ENCODE measurements at places on chromosomes 16 and 17.

DNA sequence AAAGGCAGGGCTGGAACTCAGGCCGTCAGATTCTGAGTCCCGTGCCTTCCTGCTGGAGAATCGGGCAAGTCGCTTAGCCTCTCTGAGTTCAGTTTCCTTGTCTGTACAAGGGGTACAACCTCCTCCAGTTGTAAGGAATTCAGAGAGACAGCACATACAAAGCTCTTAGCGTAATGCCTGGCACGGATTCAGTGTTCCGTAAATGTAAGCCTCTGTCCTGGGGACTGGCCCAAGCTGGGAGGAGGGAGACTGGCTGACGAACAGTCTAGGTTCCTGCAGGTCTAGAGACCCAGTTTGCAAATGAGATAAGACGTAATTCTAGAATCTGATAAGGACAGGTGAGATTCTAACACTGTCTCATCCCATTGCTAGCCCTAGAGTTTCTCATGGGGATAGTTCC, 9.9 kb downstream of the METTL22 start:
- no peak for DNase-seq

GRCh38 chr17:4258867-4259266, 4.9 kb downstream of the ANKFY1 start:
- no peak for DNase-seq

DNA sequence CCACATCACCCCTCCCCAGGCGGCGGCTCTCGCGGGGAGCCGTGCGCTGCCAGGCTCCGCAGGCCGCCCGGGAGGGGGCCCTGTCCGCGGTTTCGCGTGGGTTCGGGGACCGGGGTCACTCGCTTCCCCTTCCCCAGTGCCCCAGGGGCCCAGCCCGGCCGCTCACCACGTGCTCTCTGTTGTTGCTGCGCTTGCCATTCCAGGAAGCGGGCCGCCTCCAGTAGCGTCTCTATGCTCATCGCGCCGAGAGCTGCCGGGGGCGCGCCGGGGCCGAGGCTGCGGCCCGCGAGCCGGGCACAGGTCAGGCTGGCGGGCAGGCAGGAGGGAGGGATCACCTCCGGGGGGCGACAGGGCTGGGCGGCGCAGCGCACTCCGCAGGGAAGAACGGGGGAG, 390 bp downstream of the MNT start:
- no peak for DNase-seq

- DNase-seq, result no peak
Observed at GRCh38 chr17:7313088-7313889, 1.9 kb downstream of the GPS2 start.

- DNase-seq, result no peak
Observed at GRCh38 chr16:78224342-78224741, 124.9 kb downstream of the WWOX start.

GRCh38 chr16:71367241-71367976, 8.9 kb downstream of the CALB2 start:
- DNase-seq, result no peak

DNA sequence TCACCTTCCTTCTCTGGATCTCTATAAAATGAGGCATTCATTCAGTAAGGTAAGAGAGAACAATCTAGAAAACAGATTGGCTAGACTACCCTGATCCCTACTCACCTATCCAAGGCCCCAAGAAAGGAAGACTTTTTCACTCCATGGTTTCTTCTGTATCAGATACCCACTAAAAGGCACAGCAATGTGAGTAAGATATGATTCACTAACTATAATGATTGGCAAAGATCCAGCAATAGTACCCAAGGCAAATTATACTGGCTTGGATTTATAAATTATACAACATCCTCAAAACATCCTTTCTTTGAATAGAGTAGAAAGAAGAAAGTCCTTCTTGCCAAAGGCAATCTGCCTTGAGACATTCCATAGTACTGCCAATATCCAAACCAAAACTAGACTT, 1432.0 kb upstream of the GOT2 start:
- DNase-seq, result no peak

GRCh38 chr16:79320956-79321355, 279.6 kb downstream of the MAF start:
- no peak for DNase-seq

DNA sequence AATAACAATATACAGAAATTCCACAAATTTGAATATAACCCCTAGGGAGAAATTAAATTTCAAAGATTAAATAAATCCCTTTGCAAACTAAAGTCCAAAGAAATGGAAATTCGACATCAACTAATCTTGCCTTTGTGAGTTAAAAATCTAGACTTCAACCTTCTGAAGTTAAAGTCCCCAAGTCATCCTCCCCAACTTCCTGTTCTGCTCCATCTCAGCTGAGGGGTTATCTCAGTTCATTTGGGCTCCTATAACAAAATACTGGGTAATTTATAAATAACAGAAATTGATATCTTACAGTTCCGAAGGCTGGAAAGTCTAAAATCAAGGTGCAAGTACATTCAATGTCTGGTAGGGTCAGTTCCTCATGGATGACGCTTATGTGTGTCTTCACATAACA, 22.8 kb upstream of the KDM6B start:
- no peak for DNase-seq

DNA sequence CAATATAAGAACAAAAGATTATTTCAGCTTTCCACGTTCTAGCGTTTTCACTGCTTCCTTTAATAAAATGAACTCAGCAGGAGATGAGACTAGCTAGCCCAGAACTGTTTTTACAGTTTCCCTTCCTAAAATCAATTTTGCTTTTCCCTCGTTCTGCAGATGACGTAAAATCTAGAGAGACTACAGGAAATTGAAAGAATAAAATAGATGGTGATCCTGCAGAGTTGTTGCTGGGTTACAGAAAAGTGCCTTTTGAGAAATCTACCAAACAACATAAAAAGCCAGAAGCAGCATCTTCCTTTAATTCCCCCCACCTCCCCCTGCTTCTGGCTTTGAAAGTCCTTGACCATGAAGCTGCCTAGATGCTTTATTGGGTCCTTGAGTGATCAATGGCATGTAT, 96.8 kb upstream of the CLEC3A start:
- no peak for DNase-seq

DNA sequence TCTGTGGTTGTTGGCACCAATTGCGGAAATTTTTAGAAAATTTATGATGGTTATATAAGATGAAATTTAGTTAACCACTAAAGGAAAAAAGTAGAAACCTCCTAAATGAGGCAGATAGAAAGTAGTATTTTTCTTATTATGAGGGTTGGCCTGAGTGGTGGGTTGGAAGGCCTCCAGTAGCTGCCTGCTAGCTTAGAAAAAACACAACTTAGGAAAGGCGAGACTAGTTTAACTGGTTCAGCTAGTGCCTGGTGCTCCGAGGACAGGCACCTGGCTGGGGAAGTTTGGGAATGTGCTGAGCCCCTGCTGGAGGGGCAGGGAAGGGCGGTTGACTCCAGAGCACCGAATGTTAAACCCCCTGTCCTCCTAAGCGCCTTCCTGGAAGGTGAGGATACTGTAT, 19.9 kb downstream of the LDHD start:
- DNase-seq, result no peak

GRCh38 chr17:34894964-34895363, 66.3 kb downstream of the CCT6B start:
- DNase-seq, result no peak

GRCh38 chr17:63785556-63785955, 11.6 kb downstream of the DDX42 start:
- no peak for DNase-seq

- no peak for DNase-seq
Observed at GRCh38 chr16:17205279-17206211, 265.2 kb downstream of the XYLT1 start.

DNA sequence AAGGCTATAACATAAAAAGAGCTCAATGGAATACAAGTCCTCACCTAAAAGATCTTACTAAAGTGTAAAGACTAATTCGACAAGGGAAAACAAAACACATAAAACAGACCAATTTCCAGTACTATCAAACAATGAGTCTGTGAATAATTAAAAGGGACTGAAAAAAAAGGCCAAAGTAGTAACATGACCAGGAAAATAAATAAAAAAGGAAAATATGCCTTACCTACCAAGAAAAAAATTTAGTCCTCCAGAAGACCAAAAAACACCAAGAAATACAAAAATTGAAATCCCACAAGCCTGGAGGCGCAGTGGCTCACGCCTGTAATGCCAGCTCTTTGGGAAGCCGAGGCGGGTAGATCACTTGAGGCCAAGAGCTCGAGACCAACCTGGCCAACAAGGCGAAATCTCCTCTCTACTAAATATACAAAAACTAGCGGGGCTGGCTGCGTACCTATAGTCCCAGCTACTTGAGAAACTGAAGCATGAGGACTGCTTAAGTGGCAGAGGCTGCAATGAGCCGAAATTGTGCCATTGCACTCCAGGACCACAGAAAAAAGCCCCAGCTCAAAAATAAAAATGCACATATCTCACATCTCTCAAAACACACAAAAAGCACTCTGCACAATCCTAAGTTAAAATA, 60.8 kb downstream of the TEX14 start:
- DNase-seq, result no peak

DNA sequence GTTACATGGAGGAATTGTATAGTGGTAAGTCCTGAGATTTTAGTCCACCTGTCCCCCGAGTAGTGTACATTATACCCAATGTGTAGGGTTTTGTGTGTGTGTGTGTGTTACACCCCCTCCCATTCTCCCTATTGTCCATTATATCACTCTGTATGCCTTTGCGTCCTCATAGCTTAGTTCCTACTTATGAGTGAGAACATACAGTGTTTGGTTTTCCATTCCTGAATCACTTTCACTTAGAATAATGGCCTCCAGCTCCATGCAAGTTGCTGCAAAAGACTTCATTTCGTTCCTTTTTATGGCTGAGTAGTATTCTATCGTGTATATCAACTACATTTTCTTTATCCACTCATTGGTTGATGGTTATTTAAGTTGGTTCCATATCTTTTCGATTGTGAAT, 635 bp upstream of the FA2H start:
- DNase-seq, result no peak

DNA sequence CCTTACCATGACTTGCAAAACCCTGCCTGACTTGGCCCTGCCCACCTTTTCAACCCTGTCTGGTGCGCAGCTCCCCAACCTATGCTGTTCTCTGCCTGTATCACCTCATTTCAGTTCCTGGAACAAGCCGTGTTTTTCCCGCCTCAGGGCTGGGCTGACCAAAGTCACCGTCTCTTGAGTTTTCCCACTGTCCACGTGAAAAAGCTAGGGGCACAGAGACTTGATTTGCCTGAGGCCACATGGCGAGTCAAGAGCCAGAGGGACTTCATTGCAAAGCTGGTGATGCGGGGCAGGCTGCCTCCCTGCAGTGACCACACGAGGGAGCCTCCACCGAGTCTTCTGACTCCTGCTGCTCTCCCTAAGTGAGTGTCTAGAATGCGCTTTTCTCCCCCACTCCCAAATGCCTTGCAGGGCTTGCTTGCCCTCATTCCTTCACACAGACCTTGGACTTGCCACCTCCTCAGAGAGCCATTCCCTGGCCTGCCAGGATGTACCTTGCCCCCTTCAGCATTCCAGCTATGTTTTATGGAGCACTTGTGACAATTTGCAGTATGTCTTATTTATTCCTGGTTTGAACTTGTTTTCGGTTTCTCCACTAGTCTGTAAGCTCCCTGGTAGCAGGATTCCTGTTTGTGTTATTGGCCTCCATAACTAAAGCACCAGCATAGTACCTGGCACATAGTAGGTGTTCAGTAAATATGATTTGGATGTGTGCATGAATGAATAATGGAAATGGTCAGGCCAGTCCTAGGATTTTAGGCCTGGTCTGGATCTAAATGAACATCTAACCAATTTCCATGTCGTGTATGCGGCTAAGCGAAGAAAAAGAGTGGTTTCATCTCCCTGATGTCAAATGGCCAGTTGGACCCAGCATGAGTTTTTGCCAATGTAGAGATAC, 252.3 kb downstream of the SNX29 start:
- no peak for DNase-seq

DNA sequence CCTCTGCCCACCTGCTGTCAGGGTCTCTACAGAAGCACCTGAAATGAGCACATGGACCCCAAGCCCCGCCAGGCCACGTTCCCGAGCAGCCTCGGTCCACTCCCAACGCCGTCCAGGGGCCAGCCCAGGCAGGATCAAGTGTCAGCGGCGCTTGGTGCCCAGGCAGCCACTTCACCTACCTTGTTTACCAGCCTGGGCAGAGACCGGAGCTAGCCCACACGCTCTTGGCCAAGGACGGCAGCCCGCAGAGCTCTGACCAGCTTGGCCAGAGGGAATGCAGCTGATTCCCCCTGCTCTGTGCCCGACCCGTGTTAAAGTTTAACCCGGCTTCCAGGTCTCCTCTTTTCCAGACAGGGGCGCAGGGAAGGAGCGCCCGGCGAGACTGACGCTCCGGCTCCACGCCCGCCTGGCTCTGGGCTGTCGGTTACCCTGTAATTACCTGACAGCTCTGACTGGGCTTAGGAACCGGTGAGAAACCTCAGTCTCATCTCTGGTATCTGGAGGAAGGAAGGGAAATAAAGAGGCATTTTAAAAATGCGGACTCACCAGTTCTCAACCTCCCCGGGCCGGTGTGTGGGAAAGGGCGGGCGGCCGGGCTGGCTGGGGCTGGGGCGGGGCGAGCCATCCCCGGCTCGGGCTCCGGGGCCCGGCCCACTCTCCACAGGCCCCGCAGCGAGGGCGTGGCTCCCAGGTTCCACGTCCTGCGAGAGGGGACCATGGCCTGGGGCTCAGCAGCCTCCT, 4.6 kb downstream of the KIFC3 start:
- no peak for DNase-seq

DNA sequence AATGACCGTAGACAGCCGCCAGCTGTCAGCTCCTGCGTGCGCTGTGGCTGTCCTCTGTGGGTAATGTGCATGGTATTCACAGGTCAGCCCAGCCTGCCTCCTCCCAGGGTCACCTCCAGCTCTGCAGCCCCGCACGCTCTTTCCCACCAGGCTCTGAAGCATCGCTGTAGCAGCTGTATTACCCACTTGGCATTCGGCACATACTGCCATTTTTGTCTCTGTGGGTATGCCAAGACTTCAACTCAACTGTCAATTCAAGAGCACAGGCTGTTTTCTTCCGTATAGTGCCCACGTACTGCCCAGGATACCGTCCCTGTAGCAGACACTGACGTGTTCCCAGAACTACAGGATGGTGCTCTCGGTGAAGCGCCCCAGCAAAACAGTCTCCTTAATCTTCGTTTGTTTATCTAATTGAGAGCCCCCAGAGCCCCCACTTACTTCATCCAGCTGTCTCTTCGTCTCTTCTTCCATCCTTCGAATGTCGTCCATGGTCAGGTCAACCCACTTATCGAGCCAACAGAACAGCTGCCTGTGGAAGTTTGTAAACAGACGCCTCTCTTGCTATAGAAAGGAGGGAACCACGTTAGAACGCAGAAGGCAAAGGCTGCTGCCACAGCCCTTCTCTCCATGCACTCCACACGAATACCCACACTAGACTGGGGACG, 17.4 kb upstream of the INPP5K start:
- no peak for DNase-seq

DNA sequence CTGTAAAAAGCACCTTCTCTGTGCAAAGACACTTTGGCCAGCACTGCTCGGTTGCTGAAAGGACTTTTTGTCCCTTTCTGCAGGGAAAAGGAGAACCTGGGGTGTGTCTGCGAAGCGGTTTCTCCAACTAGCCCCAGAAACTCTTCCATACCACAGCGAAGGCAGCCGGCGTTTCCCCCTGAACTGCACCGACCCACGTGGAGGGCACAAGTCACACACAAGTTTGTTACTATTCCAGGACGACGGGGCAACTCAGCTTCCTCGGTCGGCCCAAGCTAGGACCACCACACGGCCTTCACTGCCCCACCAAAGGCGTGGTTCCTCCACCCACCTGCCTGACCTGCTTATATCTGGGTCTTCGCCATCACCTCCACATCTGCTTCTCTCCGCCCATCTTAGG, 1.9 kb downstream of the RTN4RL1 start:
- no peak for DNase-seq

Data from stimulated activated CD4-positive, alpha-beta T cell treated with anti-CD3 and anti-CD28 coated beads, Interleukin-1b, Interleukin-23, amount 100 ng/mL, for 1 hour (primary cell).